ENCODE measurements at places on chromosomes 6 and 20.

- no peak for DNase-seq
Measured at GRCh38 chr20:59611286-59611685, 6.9 kb downstream of the PHACTR3 start.

- no peak for DNase-seq
Measured at GRCh38 chr6:20691185-20691584, 156.9 kb downstream of the CDKAL1 start.

DNA sequence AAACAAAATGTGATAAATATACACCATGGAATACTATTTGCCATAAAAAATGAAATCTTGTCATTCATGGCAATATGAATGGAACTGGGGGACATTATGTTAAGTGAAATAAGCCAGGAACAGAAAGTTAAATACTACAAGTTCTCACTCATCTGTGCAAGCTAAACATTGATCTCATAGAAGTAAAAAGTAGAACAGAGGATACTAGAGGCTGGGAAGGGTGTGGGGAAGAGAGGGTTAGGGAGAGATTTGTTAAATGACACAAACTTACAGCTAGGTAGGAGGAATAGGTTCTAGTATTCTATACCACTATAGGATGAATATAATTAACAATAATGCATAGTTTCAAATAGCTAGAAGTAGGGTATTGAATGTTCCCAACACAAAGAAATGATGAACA lies 61.0 kb downstream of the SLC22A2 start:
- DNase-seq = no peak

- no peak for DNase-seq
Measured at GRCh38 chr20:46399401-46399800, 7.0 kb downstream of the ELMO2 start.

- no peak for DNase-seq
Measured at GRCh38 chr6:158304254-158304653, 8.0 kb upstream of the TULP4 start.

DNA sequence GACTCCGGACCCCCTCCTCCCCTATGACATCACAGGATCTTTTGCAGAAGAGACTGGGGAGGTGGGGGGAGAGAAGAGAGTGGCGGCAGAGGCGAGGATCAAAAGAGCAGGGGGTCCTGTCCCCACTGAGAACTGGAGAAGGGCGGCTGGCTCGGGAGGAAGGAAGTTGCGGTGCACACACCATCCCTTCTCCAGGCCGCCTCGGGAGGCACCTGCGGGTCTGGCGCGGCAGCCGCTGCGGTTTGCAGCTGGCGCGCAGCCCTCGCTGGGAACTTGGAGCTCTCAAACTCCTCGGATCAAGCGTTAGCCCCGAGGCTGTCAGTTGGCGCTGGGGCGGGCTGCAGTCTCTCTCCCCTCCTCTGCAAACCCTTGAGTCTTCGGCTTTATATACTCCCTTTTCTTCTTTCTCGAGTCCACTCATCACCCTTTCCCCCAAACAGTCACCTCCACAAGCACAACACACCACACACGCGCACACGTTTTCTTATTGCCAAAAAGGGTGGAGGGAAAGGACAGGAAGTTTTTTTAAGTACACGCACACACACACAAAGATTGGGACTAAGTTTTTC lies 180.7 kb downstream of the TBXT start:
- peak; percentile 15 for DNase-seq

DNA sequence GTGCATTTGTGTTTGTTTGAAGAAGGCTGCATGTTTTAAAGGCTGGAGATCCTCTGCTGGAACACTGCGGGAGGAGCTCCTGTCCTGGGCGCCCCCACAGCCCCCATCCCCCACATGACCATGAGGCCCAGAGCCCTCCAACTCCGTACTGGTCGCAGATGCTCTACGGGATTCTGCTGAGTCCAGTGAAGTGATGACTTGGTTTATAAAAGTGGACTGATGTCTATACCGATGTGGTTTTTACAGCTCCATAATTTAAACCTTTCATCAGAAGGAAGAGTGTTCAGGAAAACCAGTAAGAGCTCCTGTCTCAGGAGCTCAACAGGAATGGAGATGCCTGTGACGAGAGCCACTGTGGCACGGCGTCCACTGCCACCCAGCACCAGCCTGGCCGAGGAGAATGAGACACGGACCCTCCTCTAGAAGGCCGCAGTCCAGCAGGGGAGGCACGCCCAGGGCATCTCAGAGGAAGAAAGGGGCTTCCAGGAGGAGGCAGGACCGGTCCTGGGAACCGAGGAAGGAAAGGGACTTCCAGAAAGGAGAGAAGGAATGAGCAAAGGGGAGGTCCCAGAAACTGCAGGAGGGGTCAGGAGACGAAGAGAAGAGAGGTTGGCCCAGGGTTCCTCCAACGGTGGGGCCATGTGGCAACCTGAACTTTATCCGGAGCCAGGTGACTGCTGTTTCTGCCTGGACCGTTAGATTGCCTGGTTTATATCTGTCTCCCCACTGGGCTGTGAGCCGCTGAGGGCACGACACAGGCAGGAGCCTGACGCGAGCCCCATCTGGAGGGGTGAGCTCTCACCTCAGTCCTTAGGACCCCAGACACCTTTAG lies 26.9 kb downstream of the BFSP1 start:
- no peak for DNase-seq
